GM23338 (cell line): ENCODE measurements at places on chromosomes 2 and 18. TPM values are rescaled to one million over a fixed set of nuclear protein-coding genes. Genes with fewer than 3 reads are reported as not detected.
A peak's percentile ranks its signal among the peaks of the same experiment; 100 is the strongest.

GRCh38 chr18:79768745-79769144, 29.0 kb upstream of the KCNG2 start:
- DNase-seq, result no peak

- no peak for DNase-seq
These were observed 55.4 kb upstream of the SMAD2 start for GRCh38 chr18:47985866-47986265.

Gene ELOA2
- total RNA-seq, result not detected in 2 replicates

DNA sequence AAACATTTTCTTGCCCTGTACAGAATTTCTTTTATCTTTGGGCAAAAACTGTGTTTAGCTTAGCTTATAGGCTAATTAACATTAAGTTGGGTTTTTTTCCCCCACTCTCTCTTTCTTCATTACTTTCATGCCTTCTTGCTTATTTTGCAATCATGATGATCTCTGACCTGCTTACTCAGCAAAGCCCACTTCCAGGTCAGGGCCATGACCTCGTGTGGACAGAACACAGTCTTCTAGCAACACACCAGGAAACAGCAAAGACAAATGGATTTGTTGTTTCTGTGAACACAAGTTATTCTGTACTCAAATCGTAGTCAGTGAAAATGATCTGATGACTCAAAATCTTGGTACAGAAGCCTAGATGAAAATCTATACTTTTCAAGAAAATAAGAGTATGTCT, 60.7 kb downstream of the SPATS2L start:
- no peak for DNase-seq

GRCh38 chr2:150023044-150023443, 435.5 kb upstream of the MMADHC start:
- DNase-seq, result no peak

Gene CHMP3
- total RNA-seq, result 12.9 and 15.6 TPM in 2 replicates

DNA sequence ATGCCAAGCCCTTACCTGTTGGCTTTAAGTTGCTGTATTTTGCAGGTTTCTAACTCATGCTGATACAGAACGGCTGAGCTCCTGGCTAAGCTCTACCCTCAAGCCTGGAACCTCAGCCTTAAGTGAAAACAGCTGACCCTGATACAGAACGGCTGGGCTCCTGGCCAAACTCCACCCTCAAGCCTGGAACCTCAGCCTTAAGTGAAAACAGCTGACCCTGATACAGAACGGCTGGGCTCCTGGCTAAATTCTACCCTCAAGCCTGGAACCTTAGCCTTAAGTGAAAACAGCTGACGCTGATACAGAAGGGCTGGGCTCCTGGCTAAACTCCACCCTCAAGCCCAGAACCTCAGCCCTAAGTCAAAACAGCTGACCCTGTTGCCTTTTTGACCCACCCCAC, 17.6 kb upstream of the DNER start:
- DNase-seq, result no peak

GRCh38 chr2:46800625-46801349, 114.8 kb downstream of the MCFD2 start:
- DNase-seq, result no peak

DNA sequence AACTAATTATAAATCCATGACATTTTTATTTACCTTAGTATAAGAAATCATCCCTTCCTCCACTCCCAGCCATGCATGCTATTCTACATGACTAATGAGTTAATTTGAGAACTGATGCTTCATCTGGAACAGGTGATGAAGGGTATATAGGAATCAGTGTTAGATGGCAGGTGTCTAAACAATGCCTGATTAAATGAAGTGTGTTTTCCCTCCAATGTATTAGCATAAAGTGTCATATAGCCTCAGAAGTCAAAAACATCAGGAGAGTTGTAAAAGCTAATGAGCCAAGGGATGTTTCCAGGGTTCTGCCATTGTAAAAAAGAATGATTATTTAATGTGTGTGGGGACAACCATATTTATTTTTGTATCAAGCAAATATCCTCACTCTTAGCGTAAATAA, 913.8 kb downstream of the DCC start:
- peak; percentile 2 for DNase-seq

GRCh38 chr2:99626158-99626557, 136.3 kb upstream of the REV1 start:
- no peak for DNase-seq

DNA sequence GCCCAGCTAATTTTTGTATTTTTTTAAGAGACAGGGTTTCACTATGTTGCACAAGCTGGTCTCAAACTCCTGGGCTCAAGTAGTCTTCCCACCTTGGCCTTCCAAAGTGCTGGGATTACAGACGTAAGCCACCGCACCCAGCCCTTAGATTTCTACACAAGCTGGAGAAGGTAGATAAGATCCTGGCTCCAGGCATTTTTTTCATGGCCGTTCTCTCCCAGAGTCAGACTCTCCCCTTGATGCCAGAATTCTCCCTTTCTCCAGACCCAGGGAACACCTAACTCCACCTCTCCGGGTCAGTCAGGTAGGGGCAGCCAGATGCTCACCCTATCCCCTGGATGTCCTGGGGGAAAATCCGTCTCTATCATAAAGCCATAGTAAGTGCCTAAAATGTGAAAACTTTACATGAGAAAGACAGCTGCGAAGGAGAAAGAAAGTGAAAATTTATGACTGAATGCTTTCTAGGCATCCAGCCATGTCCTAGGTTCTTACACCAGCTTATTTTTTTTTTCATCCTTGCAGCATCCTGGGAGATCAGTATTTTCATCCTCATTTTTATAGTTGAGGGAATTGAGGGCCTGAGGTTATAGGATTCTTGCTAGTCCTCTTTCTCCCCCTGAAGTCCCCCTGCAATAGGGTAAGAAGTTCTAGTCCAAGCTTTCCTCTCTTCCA, 16.3 kb downstream of the SIX3 start:
- DNase-seq, result no peak

DNA sequence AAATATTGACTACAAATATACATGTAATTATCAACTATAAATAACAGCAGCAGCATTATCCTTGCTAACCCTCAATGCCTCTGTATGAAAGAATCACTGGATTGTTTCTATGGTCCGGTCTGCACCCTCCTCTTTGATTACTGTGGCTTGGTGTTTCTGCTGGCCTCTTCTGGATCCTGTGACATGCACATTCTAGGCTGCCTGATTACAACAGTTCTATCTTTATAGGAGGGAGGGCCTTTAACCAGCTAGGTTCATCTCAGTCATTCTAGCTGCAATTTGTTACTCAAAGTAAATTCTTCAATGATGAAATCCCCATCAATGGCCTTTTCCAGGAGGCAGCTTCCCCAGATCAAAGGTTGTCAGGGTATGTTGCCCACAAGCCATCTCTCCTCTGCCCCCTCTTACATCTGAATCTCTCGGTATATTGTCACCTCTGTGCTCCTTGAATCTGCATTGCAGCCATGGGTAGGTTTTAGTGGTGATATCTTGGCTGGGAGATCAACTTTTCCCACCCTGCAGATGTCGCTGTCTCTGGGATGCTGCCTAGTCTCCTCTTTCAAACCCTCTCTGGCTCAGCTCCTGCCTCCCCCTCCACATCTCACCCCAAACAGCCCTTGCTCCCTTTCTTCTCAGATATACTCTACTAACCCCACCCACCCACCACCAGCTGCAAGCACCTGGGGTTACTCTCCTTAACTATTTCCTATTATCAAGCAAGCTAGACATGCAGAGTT, 106.2 kb upstream of the BZW1 start:
- peak; percentile 85 for DNase-seq

GRCh38 chr18:79953971-79954651, 2.7 kb upstream of the SLC66A2 start:
- no peak for DNase-seq

Gene SLC39A6
- 46.8 and 47.3 TPM in 2 replicates for total RNA-seq

DNA sequence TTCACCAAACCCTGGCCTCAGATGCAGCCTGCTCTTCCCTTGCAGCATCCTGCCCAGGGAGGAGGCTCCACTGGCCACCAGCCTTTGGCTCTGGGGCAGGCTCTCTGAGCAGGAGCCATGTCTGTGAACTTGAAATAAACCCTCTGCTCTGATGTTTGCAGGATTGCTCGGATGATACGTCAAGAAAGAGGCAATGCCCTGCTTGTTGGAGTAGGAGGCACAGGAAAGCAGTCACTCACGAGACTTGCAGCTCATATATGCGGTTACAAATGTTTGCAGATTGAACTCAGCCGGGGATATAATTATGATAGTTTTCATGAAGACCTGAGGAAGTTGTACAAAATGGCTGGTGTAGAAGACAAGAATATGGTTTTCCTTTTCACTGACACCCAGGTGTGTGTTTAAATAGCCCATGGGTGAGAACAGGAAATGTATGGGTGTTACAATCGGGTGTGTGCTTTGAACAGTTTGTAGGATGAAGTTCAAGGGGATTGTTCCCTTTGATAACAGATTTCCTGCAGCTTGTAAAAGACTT, 177.9 kb downstream of the DNAH6 start:
- peak; percentile 2 for DNase-seq

- peak; percentile 32 for DNase-seq
These were observed 15.3 kb downstream of the TET3 start for GRCh38 chr2:73999881-74000597.
